ENCODE measurements at places on chromosomes 2 and 18.

- DNase-seq = no peak
Measured at GRCh38 chr2:28527196-28527595, 31.3 kb downstream of the PLB1 start.

DNA sequence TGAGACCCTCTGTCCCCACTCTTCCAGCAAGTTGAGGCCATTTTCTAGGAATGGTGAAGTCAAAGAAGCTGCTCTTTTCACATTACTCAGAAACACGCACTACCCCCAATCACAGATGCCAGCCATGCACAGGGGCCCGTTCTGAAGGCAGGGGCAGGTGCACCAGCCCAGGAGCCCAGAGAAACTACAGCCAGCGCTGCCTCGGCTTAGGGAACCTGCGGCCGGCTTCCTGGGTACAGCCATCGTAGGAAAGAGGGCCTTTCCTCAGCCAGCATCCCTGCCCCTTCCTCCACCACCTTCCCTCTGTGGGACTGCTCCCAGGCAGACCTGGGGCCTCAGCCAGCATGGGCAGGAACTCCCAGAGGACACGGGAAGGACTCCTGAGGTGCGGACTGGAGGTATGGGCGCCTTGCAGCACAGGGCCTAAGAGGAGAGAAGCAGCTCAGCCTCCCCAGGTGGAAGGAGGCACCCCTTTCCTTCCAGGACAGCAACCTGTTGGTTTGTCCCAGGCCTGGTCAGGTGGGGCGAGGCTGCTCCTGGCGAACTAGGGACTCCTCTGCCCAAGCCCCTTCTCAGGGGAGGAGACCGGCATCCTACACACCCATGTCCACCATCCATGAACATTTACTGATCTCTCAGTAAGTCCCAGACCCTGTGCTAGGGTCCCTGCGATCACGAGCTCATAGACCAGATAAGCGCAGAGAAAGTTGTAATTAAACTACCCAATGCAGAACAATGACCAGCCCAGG, 99.0 kb upstream of the ID2 start:
- no peak for DNase-seq

GRCh38 chr2:1744446-1745170, at the start of gene PXDN:
Gene PXDN (minus strand): TSS chr2:1744515. CDS start chr2:1744455, 60 bp downstream.
- DNase-seq = peak; percentile 69

DNA sequence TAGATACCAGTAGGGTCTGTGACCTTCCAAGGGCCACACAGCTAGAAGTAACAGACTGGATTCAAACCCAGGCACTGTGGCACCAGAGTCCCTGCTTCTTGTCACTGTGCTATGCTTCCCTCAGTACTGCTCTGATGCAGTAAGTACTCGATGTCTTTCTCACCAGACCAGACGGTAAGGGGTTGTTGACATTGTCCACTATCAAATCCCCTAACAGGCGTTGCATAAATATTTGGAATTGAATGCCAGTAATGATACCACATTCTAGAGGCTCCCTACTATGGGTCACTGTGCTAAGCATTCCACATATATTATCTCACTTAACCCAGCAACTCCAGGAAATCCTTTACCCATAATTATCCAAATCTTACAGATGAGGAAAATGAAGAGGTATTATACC, 223.1 kb downstream of the C1D start:
- DNase-seq = peak; percentile 61

- no peak for DNase-seq
Measured at GRCh38 chr2:174670446-174670845, 72.8 kb upstream of the WIPF1 start.

GRCh38 chr2:237254369-237254861, 159.5 kb downstream of the COL6A3 start:
- DNase-seq = peak; percentile 91

- DNase-seq = no peak
Measured at GRCh38 chr2:223046470-223047040, 5.4 kb upstream of the KCNE4 start.

GRCh38 chr18:11021477-11021876, 127.9 kb downstream of the PIEZO2 start:
- no peak for DNase-seq

DNA sequence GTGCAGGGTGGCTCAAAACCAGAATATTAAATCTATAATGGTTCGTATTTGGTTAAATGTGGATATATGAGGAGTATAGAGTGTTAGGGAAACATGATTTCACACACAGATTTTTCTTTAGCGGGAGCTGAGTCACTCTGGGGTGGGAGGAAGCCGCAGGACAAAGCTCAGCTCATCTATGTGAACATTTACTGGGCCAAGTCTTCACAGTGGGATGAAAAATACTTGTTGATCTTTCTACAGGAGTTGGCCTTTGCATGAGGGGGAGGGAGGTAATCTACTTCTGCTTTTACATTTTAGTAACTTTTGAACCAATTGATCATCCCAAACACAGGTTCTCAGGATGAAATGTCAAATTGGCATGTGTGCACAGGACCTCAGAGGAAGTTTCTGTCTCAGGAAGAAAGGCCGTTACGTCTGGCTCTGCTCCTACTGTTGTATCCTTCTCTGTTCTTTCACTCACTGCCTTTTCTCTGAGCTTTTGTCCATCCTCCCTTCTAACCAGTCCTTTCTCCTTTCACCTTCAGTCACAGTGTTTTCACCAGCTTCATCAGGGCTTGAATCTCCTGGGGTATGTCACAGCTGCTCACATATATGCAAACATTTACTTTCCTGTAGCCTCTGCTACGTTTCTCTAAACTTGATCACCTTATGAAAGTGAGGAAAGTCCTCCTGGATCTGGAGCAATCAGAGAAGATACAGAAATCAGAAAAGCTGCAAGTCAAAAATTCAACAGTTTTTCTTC, 943.3 kb upstream of the FANCL start:
- peak; percentile 8 for DNase-seq

GRCh38 chr2:68726608-68727367, 7.8 kb upstream of the ARHGAP25 start:
- no peak for DNase-seq

GRCh38 chr18:79531386-79531785, 135.7 kb downstream of the NFATC1 start:
- DNase-seq = no peak

All from fibroblast of lung (primary cell).